ENCODE measurements at places on chromosomes 6 and 20.

DNA sequence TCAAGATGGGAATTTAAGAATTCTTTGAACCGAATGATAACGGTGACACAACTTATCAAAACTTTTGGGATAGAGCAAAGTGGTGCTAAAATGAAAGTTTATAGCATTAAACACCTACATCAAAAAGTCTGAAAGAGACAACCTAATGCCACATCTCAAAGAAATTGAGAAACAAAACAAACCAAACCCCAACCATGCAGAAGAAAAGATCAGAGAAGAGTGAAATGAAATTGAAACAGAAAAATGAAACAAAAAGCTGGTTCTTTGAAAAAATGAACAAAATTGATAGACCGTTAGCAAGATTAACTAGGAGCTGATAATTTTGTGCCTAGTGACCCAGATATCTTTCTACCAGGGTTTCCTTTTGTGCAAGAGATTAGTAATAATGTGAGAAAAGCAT is 248.0 kb upstream of the EYS start:
- DNase-seq: no peak

GRCh38 chr6:16576451-16577368 is 184.6 kb downstream of the ATXN1 start:
- no peak for DNase-seq

GRCh38 chr20:45448270-45448669 is 21.3 kb upstream of the WFDC2 start:
- no peak for DNase-seq

DNA sequence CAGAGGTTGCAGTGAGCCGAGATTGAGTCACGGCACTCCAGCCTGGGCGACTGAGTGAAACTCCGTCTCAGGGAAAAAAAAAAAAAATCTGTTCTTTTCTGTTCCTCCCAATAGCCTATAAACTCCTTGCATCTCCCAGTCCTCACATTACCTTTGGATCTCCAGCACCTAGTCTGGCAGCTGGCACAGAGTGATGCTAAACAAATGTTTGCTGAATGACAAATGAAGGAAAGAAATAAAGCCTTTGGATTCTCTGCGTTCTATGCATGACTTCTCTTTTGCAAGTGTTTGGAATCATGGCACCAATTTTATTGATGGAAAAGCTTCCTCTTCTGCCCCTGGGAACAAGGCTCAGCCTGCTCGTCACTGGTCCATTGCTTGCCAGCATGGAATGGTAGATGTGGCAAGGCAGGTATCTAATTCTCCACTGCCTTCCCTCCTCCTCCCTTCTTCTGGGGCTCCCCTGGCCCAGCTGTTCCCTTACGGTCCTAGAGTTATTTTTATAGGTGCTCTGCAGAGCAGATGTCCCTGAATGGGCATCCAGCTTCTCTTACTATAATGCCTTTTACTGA is 53.6 kb upstream of the FYN start:
- DNase-seq: no peak

DNA sequence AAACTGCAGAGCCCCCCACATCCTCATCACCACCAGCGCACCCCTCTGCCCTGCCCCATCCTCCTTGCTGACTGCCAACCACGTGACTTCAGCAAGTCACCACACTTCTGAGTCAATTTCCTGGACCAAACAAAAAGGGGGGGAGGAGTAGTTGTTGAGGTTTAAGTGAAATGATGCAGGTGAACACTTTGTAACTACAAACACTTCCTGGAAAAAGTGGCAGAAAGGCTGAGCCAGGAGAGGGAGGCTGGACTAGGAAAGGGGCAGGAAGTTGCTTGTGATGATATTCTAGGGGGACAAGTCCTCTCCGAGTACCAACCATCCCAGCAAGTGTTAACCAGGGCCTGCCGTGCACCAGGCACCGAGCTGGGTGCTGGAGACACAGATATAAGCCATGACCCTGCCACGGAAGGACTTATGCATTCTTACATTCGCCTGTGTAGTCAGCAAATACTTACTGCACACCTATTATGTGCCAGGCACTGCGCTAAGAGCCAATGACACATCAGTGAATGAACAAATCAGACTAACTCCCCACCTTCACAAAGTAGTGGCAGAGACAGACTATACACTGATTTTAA is 67.3 kb downstream of the PREX1 start:
- peak; percentile 88 for DNase-seq

- DNase-seq: no peak
Measured at GRCh38 chr20:44405257-44405656, 49.8 kb downstream of the HNF4A start.

DNA sequence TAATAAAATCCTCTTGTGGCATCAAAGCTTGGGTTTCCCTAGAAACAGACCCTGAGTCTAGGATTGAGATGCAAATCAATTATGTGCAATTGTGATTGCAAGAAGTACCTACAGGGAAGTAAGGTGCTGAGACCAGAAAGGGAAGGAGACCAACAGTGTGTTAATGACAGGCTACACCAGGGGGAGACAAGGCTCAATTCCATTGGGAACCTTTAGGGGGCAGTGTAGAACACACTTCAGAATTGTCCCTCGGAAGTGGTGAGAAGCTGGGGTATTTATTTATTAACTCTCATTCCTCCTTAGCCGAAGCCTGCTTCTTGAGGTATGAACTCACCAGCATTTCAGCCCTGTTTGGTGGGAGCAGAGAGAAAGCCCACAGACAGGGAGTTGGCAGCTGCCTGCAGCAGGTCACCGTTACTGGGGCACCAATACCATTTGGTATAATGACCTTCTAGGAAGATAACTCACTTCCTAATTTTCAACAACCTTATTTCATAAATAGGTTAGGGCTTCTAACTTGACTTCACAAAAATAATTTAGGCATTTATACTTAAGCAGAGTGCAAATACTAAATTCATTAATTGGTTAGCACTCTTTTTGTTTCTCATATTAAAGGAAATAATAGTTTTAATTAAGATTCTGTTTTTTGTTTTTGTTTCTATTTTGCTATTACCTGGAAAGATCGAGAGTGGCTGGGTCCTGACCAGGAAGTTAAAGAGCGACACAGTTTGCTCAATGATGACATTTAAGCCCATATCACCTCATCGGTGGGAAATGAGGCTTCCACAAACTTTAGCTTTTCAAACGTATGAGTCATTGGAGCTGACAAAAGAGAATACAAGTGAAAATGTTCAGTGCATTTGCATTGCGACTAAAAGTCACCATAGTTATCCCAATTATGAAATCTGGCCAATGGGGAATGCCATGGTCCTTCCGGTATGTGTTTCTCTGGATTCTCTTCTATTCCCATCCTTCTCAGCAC is 94.8 kb downstream of the BTBD3 start:
- DNase-seq: peak; percentile 4

DNA sequence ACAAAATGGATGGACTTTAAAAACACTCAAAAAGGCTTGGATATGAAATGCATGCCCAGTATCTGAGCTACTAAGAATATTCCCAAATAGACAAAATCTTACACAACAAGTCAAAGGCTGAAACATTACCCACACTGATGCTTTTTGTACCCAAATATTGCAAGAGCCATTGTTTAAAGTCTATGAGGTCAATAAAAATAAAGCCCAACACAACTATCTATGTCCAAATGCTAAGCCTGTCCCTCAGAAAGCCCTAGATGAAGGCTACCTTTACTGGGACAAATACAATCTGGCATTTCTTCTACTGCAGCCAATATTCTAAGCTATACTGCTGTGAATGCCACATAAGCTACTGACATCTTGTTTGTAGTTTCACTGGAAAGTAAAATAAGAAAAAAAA is 54.3 kb downstream of the RALGAPA2 start:
- no peak for DNase-seq

- no peak for DNase-seq
Measured at GRCh38 chr20:58112017-58112781, 116.3 kb downstream of the ANKRD60 start.

- no peak for DNase-seq
Measured at GRCh38 chr6:18335948-18336347, 51.2 kb upstream of the RNF144B start.

- DNase-seq: no peak
Measured at GRCh38 chr20:1619861-1620444, at the start of gene SIRPB1. Gene SIRPB1, minus strand, starts transcription at chr20:1620009. Its CDS starts 65 bp downstream, at chr20:1619944.

DNA sequence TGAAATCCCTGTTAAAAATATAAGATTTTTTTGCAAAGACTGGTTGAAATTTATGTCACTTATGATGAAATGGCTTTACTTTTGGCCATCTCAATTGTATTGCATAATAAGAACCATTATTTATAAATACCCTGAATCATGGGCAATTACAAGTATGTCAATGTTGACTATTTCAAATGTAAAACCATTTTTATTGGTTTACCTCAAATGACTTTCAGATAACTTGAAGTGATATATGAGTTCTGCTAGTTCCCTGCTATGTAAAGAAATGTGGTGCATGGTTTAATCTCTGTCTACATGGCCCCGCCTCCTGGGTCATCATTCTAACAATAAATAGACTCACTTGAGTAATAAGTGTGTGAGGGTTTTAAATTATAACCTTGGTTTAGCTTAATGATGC is 275.6 kb upstream of the PREP start:
- DNase-seq: no peak

- DNase-seq: no peak
Measured at GRCh38 chr6:99016355-99016754, 68.6 kb upstream of the FBXL4 start.

DNA sequence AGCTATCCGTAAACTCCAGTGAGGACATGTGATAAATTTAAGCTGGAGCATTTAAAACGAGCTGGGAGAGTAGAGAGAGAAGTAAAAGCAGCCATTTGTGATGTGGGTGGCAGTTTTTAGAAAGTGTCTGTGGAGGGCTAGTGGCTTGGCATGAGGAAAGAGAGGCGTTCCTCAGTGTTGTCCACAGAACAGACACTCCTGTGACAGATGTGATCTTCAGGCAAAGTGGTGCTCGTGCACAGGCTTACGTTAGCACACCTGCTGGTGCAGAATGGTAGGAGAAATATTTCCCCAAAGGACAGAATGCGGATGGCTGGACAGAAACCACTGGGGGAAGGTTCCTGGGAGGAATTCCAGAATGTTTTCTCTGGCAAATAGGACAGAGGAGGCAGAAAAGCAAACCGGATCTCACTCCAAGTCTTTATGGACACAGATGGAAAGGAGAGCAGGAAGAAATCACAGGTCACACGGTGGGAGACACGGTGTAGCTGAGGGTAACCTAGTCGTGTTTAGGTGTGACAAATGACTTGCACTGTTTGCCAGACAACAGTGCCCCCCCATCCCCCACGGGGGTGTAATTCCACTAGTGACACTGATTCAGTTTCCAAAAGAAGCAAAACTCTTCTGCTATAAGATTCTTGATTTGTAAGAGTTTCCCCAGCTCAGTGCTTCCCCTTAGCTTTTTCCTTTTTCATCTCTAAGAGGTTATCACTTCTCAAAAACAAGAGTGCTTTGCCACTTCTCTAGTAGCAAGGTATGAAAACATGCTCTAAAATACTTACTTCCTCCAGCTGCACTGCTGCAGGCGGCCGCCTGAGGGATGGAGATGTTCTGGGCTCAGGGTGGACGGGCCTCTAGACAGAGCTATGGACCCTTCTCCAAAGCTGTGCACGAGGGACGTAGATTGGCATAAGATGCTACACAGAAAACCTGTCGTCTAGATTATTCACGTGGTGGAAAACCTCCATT is 293.2 kb downstream of the QKI start:
- DNase-seq: no peak

- DNase-seq: no peak
Measured at GRCh38 chr6:158631678-158632537, 12.6 kb downstream of the DYNLT1 start.

GRCh38 chr6:163327921-163328320 is 86.6 kb upstream of the QKI start:
- no peak for DNase-seq

GRCh38 chr6:78489874-78490273 is 377.5 kb upstream of the IRAK1BP1 start:
- no peak for DNase-seq

DNA sequence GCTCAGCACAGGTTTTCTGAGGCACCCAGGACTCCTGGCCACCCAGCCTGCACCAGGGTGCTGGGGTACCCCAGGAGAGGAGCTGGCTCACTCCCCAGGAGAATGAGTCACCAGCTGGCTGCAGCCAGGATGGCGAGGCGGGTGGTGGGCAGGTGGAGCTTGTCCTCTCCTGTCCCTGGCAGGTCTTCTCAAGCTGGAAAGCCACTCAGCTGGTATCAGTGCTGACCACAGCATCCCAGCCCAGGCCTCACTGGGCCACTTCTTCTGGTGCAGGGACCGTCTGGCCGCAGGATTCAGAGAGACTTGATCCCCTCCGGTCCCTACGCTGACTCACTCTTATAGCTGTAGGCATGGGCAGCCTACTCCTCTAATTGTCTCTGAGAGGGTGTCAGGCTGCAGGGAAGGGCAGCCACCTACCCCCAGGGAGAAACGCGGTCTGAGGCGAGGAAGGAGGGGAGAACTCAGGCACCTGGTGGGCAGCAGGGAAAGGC is 22.2 kb downstream of the TFEB start:
- DNase-seq: no peak

DNA sequence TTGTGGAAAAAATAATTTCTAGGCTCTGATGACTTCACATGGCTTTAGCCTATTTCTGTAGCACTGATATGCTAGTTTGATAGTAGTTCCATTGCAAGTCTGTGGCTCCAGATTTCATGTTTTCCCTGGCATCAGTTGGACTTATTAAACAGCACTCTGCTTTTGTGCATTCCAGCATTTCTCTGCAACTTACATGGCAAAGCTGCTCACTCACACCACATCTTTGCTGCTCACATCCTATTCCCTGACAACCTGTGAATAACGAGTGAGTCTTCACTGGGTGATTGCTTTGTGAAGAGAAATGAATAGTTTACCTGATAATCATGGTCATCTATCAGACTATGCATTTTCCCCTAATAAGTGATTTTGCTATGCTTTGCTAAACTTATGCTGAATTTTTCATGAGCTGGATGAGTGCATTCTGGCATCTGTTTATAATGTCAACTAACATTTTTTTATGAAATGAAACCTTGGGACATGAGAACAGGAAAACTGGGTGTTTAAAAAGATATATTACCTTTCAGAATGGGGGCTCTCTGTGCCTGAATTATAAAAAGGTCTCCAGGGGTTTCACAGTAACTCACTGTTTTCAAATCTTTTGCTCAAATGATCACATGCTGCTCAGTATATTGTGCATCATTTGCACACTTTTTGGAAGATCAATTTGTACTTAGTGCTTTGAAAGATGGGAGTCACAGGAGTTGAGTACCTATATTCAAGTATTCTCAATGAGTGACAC is 301.8 kb downstream of the TBC1D32 start:
- no peak for DNase-seq

DNA sequence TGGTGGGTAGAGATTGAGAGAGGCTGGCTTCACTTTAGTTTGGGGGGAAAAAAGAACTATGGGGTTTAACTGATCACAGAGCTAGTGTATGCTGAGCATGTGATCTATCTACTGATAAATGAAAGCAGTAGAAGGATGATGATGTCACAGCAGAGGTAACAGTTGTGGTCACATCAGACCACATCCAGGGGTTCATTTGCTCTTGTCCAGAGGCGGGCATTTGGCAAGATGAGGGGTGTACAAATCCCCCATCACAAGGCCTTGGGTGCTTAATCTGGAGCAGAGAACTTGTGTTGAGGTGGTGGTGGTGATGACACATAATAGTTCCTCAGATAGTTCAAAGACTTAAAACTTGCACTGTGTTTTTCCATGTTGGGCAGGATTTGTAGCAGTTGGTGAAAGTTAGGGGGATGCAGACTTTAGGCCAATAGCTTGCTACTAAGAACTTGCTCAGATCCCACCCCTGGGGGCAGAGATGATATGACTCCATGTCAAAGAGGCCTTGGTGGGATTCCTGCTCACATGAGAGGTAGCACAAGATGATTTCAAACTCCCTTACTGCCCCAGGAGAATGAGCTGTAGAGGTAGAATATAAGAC is 63.4 kb downstream of the PRDM1 start:
- DNase-seq: peak; percentile 24

- peak; percentile 46 for DNase-seq
Measured at GRCh38 chr6:399785-400534, 8.4 kb downstream of the IRF4 start.

- DNase-seq: peak; percentile 44
Measured at GRCh38 chr6:75893058-75893775, 144.2 kb downstream of the MYO6 start.

Measured in CD4-positive, alpha-beta T cell treated with Interleukin-15 for 4 hours (primary cell).